ENCODE measurements at places on chromosomes 3 and 15. TPM values are rescaled to one million over a fixed set of nuclear protein-coding genes. Genes with fewer than 3 reads are reported as not detected.

SST gene
- not detected for total RNA-seq

GUCA1C gene
- total RNA-seq, result not detected

CORO2B gene
- total RNA-seq, result 3.5 TPM

- no peak overlapping the region for H3K4me3 ChIP-seq
- DNase-seq, result no peak
- H3K36me3 ChIP-seq, result no peaks in the 10 kb centered on the region
Observed at GRCh38 chr15:89851673-89852341, 37.2 kb upstream of the ANPEP start.

GRCh38 chr3:156718622-156719306 lies 44.4 kb downstream of the TIPARP start:
- no peaks in the 10 kb centered on the region for H3K36me3 ChIP-seq
- H3K4me1 ChIP-seq, result no peaks in the 10 kb centered on the region
- no peak overlapping the region for H3K27ac ChIP-seq
- no peak for DNase-seq
- H3K4me3 ChIP-seq, result no peak overlapping the region

CACNA2D3 gene
- 1.4 TPM for total RNA-seq

- no peaks in the 10 kb centered on the region for H3K4me1 ChIP-seq
- no peaks in the 10 kb centered on the region for H3K27me3 ChIP-seq
- DNase-seq, result no peak
- no peak overlapping the region for H3K4me3 ChIP-seq
Observed at GRCh38 chr3:36812240-36812639, 47.9 kb upstream of the DCLK3 start.

DNA sequence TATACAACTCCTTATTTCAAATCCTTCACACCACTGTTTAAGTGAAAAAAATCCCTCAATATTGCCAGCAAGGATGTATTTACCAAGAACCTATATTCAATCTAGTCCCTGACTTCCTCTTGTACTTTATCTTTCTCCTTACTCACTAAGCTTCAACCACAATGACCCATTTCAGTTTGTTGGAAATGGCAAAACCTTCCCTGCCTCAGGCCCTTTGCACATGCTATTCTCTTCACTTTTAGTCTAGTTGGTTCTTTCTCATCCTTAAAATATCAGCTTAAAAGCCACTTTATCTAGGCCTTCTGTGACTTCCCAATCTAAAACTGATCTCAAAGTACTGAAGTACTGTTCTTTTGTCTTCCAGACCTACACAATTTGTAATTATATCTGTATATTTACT lies 81.3 kb upstream of the ACTC1 start:
- no peak overlapping the region for H3K4me3 ChIP-seq
- DNase-seq, result no peak
- H3K4me1 ChIP-seq, result no peaks in the 10 kb centered on the region
- H3K36me3 ChIP-seq, result no peaks in the 10 kb centered on the region
- H3K27me3 ChIP-seq, result no peaks in the 10 kb centered on the region

DNA sequence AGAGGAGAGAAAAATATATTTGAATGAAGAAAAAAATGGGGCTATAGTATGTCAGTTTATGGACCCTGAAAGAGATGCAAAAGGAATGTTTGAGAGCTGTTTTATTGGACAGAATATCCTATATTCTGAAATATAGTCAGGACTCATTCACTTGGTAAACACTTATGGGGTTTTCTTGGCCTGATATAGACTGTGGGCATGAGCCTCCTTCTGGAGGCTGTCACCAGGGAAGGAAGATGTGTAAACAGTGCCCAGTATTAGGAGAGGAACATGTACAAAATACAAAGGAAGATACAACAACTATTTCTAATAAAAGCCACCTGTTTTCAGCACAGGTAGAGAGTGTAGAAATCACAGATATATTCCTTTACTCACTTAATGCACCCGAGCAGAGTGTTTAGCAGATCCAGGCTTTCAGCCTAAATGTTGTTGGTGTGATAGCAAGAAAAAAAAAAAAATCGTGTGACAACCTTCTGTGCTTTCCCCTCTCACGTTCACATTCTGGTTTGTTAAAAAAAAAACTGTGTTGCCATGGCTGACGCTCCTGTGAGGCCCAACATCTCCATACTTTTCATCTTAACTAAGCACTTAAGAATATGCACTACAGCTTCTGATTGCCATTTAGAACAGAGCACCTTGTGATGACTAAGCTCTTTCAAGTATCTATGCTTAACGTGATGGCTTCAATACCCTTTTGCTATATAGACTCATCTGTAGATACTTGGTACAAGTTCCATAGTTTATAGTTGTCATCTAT lies 134.1 kb downstream of the MBNL1 start:
- DNase-seq, result peak; percentile 42
- no peaks in the 10 kb centered on the region for H3K36me3 ChIP-seq
- peaks cover 91% of the 10 kb centered on the region for H3K4me1 ChIP-seq
- no peaks in the 10 kb centered on the region for H3K27me3 ChIP-seq

GRCh38 chr3:34419801-34420200 lies 621.4 kb downstream of the PDCD6IP start:
- no peaks in the 10 kb centered on the region for H3K36me3 ChIP-seq
- no peak for DNase-seq
- no peak overlapping the region for H3K4me3 ChIP-seq
- H3K4me1 ChIP-seq, result no peaks in the 10 kb centered on the region
- no peaks in the 10 kb centered on the region for H3K27me3 ChIP-seq

- H3K27me3 ChIP-seq, result no peaks in the 10 kb centered on the region
- DNase-seq, result no peak
- H3K36me3 ChIP-seq, result no peaks in the 10 kb centered on the region
- H3K4me1 ChIP-seq, result no peaks in the 10 kb centered on the region
- no peak overlapping the region for H3K27ac ChIP-seq
- no peak overlapping the region for H3K4me3 ChIP-seq
Observed at GRCh38 chr3:122427857-122428471, 12.1 kb upstream of the WDR5B start.

DNA sequence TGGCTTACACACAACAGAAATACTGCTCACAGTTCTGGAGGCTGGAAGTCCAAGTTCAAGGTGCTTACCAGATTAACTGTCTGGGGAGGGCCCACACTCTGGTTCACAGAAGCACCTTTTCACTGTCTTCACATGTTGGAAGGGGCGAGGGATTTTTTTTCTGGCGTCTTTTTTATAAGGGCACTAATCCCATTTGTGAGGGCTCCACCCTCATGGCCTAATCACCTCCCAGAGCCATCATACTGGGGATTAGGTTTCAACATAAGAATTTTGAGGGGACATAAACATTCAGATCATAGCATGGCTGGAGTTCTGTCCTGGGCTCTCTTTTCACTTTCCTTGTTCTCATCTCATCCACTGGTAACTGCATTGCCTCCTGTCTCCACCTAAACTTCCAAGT lies 63.5 kb downstream of the IGF1R start:
- peaks cover 47% of the 10 kb centered on the region for H3K4me1 ChIP-seq
- no peak overlapping the region for H3K27ac ChIP-seq
- H3K36me3 ChIP-seq, result peaks cover 11% of the 10 kb centered on the region
- no peak overlapping the region for H3K4me3 ChIP-seq
- DNase-seq, result no peak

IL20RB gene
- total RNA-seq, result 0.61 TPM

PARP15 gene
- total RNA-seq, result 5.8 TPM

- DNase-seq, result no peak
- no peaks in the 10 kb centered on the region for H3K4me1 ChIP-seq
- H3K27ac ChIP-seq, result no peak overlapping the region
- H3K27me3 ChIP-seq, result no peaks in the 10 kb centered on the region
- H3K36me3 ChIP-seq, result no peaks in the 10 kb centered on the region
Observed at GRCh38 chr3:157810924-157811718, 295.1 kb downstream of the SHOX2 start.

TM4SF4 gene
- 1.3 TPM for total RNA-seq

DNA sequence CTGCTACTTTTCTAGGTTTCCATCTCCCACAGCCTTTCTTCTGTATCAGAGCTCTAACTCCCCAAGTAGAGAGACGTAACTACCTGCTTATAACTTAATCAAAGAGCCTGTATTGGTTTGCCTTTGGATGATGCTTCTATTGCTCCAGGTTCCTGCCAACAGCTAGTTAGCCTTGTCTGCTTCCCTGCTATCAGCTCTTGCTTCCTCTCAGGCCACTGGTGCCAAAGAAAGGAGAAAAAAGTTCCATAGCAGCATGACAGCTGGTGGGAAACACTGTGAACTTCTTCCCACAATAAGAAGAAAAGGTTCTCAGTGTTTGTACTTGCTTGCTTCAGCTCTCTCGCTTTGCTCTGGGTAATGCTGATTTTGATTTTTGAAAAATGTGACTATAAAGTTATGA lies 206.6 kb downstream of the GBE1 start:
- no peak overlapping the region for H3K27ac ChIP-seq
- no peaks in the 10 kb centered on the region for H3K27me3 ChIP-seq
- no peaks in the 10 kb centered on the region for H3K4me1 ChIP-seq
- no peak overlapping the region for H3K4me3 ChIP-seq
- peaks cover 2% of the 10 kb centered on the region for H3K36me3 ChIP-seq

DNA sequence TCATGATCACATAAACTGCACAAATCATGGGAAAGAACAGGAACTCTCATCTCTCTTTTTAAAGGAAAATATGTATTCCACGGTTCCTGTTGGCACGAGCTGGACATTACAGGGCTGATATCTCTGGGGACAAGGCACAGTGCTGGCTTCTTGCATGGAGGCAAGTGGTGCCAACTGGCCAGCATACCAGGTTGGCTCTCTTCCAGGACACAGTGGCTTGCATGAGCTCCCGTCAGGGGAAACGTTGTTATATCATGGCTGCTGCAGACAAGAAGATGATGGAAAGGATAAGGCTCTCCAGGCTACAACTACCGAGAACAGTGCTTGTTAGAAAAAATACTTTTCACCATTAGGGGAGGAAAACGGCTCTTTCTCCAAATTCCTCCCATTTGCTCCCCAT lies 283.9 kb downstream of the RORA start:
- no peaks in the 10 kb centered on the region for H3K36me3 ChIP-seq
- no peak for DNase-seq
- H3K4me3 ChIP-seq, result no peak overlapping the region

DNA sequence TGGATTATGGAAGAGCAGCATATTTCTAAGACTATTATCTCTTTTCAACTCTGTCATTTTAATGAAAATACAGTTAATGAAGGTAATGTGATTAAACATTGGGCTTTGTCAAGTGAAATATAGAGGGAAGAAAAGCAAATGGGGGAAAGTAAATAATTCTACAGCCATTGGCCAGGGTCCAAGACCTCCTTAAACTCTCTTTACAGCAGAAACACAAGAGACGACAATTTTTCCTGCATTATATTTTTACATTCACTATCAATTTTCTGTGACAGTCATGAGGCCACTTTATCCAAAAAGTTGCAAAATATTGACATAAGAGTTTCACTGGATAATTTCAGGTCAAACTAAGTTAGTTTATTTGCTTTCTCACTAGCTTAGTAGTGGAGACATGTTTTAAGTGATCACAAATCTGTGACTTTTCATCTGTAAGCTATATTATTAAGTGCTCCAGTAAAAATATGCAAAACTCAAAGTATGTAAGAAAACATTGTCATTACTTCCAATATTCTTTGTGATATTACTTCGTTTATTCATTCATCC lies 385.9 kb upstream of the DPH6 start:
- no peak overlapping the region for H3K27ac ChIP-seq
- no peak for DNase-seq
- H3K4me3 ChIP-seq, result no peak overlapping the region
- no peaks in the 10 kb centered on the region for H3K4me1 ChIP-seq
- no peaks in the 10 kb centered on the region for H3K36me3 ChIP-seq
- H3K27me3 ChIP-seq, result no peaks in the 10 kb centered on the region

DNA sequence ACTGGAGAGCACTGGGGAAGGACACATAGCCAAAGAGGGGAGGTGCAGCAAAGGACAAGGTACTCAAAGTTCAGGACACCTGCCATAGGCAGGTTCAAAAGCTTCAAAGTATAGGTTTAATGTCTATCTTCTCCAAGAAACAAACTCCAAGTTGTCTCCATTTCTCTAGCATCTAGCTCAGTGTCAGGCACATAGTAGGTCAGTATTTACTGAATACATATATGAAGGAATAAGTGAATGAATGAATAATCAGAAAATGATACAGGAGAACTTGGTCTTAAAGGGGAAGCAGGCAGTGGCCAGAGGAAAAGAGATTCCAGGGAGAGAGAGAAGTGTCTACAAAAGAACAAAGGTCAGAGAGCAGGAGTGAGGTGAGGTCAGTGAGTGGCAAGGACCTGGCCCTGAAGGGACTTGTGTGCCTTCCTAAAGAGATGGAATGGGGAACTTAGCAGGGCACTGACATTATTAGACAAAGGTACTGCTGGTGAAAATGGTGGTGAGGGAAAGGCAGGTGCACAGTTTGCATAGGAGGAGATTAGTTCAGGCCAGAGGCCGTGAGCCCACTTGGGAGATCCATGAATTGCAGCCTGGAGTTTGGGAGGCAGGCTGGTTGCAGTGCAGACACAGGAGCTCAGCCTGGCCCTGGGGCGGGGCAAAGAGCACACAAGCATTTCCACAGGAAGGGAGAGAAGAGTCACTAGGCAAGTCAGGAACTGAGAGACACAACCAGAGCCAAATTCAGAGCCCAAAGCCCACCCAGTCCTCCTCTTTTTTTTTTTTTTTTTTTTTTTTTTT lies 21.4 kb downstream of the TBC1D2B start:
- peaks cover 35% of the 10 kb centered on the region for H3K4me1 ChIP-seq
- H3K27me3 ChIP-seq, result no peaks in the 10 kb centered on the region
- DNase-seq, result no peak
- peak overlapping the region; percentile 82 for H3K27ac ChIP-seq

DNA sequence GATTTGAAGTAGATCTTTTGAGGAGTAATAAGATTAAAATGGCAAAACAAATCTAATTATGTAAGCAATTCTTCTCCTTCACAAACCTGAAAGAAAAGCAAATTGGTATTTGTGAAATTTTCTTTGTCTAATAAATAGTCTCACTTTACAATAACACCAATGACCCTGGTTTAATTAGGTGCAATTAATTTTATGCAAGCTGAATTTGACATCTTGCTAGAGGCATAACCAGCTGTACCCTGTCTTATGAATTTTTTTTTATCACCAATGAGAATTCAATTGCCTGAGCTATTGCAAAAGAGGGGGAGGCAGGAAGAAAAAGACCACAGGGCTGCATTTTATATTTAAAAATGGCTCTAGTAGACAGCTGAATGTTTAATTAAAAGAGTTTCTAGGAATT lies 113.5 kb upstream of the IL12A start:
- H3K4me3 ChIP-seq, result no peak overlapping the region
- no peak overlapping the region for H3K27ac ChIP-seq
- H3K27me3 ChIP-seq, result no peaks in the 10 kb centered on the region
- no peaks in the 10 kb centered on the region for H3K36me3 ChIP-seq
- peaks cover 10% of the 10 kb centered on the region for H3K4me1 ChIP-seq

DNA sequence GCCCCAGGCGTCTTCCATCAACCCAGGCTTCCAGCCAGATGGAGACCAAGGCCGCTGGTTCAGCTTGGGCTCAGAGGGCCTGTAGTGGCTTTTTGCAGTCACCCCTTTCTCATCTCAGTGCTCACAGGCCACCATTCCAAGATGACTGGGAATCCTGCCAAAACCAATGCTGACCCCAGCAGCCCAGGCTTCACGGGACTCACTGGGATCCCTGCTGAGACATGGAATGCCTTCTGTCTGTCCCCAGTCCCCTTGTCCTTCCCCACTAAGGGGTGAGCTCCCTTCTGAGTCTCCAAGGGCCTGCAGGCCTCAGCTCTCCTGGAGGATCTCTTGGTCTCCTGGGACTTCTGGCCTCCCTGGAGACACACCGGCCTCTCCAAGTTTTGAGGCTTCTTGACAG lies 77.4 kb upstream of the SEC13 start:
- no peaks in the 10 kb centered on the region for H3K4me1 ChIP-seq
- no peaks in the 10 kb centered on the region for H3K36me3 ChIP-seq
- H3K27me3 ChIP-seq, result no peaks in the 10 kb centered on the region
- no peak for DNase-seq
- no peak overlapping the region for H3K27ac ChIP-seq
